ENCODE measurements at places on chromosomes 13 and 19.

DNA sequence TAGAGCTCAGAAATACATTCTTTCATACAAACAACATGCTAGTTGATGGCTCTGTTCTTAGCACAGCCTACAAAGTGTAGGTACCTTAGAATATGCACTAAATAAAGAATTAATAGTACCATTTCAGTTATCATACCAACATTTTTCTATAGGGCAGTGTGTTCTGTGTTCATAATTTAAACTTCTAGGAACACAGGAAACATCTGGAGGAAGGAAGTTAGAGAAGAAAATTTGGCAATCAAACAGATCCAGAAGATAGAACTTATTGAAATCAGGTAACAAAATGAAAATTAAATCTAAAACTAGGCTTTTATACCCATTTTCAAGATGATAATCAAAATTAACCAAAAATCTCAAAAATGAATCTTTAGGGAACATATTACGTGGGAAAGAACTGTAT, 527.5 kb downstream of the DCT start:
- no peak for DNase-seq

GRCh38 chr13:104782741-104783140, 1716.5 kb upstream of the SLC10A2 start:
- DNase-seq, result no peak

DNA sequence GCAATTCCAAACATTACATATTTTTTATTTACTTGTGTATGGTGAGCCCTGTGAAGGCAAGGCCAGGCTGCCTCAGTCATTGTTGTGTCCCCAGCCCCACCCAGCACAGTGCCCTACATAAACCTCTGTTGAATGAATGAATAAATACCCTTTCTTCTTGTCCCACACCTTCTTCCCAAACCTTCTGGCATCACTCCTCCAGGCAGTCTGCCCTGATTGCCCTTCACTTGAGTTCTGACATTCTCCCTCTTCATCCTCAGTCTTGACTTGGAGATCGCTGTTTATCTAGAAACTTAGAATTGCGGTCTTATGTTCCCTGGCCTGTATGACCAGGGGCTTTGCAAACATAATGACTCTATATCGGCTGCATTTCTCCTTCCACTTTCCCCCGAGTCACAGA, 5.2 kb upstream of the OPA3 start:
- no peak for DNase-seq

GRCh38 chr13:44719857-44720671, 143.9 kb upstream of the TSC22D1 start:
- DNase-seq, result peak; percentile 51

GRCh38 chr19:46924874-46925547, 64.2 kb downstream of the ARHGAP35 start:
- DNase-seq, result peak; percentile 51
